ENCODE measurements at places on chromosomes 6 and 20. TPM values are rescaled to one million over a fixed set of nuclear protein-coding genes. Genes with fewer than 3 reads are reported as not detected.

- no peak for DNase-seq
These were observed 8.0 kb downstream of the BIRC7 start for GRCh38 chr20:63243604-63244247.

- no peak for DNase-seq
These were observed 90.7 kb downstream of the CDC5L start for GRCh38 chr6:44478158-44478557.

GRCh38 chr6:112821476-112821875 lies 474.3 kb downstream of the RFPL4B start:
- no peak for DNase-seq

DNA sequence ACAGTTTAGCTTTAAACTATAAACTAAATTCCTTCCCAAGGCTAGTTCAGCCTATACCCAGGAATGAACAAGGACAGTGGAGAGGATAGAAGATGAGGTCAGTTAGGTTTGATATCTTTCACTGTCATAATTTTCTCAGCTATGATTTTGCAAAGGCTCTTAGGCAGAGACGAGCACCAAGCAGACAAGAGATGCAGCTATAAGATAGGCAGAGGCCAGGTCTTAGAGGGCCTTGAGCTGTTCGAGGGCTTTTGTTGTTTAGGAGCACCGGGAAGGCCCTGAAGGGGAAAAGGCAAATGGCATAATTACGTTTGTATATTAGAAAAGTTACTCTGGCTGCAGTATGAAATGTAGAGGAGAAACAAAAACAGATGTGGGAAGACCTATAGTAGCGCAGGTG lies 59.8 kb downstream of the DOP1A start:
- DNase-seq: no peak

GRCh38 chr6:125961117-125961516 lies 4.5 kb downstream of the HINT3 start:
- no peak for DNase-seq

DNA sequence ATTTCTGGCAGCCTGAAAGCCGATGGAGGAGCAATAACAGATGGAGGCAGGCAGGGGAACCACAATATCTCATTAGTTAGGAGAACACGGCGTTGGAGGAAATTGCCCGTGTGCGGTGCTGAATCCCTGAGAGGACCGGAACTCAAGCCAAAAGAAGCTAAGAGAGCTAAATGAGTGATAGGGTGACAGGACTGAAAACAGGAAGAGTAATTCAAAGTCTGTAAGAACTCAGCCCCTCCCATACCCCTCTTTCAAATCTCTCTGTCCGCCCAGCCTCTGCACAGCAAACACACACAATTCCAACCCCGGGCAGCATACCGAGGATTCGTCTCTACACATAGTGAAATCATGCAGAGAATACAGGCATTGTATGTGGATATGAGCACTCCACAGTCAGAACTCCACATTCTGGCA lies 2.6 kb upstream of the IPCEF1 start:
- no peak for DNase-seq

DNA sequence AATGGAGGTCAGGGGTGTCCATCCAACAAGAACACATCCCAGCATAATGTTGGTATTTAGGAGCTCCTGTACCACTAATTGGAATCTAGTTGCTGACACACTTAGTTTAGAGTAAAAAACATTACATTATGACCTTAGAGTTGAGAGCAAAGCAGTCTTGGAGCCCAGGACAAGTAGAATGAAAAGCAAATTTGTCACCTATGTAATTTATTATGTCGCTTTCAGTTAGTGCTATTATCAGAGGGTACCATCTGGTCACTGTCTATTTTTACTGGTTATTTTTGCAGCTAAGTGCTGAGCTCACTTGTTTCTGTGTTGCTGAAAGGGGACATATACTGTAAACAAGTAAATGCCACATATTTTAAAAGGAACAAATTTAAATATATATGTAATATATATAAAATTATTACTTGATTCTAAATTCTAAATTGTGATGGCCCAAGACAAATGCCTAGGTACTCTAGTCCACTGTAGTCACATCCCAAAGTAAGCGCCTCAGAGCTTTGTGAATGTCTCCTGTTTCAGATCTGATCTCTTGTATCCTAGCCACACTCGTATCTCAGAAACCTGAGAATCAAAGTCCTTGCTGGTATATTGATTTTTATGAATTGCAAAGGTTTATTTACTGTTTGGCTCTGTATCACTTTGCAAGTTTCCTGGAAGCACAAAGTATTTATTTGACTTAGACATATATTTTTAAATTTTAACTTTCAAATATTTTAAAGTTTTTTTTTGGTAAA lies 148.6 kb upstream of the MAN1A1 start:
- no peak for DNase-seq

- no peak for DNase-seq
These were observed 9.8 kb downstream of the MTG2 start for GRCh38 chr20:62192635-62193034.

WFDC5 gene
- not detected for polyA plus RNA-seq

CDSN gene
- polyA plus RNA-seq: not detected

Data from hindlimb muscle (tissue), 1 donor.